ENCODE measurements at places on chromosomes 11 and 22. TPM values are rescaled to one million over a fixed set of nuclear protein-coding genes. Genes with fewer than 3 reads are reported as not detected.
A peak's percentile ranks its signal among the peaks of the same experiment; 100 is the strongest.

Gene FDXACB1
- total RNA-seq: 3.1 TPM

Gene AIFM3
- total RNA-seq: 4.5 TPM

Gene APOBEC3H
- 0.59 TPM for total RNA-seq

Gene MRGPRX4
- not detected for total RNA-seq

DNA sequence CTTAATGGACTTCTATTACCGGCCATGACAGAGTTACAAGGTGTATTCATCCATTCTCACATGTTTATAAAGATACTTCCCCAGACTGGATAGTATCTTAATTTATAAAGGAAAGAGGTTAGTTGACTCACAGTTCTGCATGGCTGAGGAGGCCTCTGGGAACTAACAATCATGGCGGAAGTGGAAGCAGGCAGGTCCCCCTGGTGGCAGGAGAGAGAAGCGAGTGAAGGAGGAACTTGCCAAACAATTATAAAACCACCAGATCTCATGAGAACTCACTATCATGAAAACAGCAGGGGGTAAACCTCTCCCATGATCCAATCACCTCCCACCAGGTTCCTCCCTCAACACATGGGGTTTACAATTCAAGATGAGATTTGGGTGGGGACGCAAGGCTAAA lies 170.0 kb upstream of the PDGFD start:
- peak; percentile 10 for DNase-seq

GRCh38 chr11:94469416-94469815 lies 24.2 kb downstream of the MRE11 start:
- no peak for DNase-seq

DNA sequence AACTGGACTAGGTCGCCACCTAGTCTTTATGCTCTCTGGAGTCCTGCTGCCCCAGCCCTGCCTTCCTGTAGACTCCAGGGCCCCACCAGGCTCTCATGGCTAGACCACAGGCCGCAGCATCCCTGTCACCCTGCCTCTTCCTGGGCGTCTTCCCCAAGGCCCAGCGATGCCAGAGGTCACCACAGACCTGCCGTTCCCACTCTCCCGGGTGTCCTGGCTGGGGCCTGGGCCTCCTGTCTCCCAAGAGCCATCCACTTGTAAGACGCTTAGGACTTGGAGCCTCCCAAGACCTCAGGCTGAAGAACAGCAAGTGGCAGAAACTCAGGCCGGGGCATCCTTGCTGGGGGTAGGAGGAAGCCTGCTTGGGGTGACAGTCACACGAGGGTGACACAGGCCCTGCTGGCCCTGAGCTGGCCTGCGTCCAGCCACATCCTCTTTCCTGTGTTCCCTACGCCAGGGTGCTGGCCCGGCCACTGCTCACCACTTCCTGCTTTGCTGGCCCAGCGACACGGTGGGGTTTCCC lies 2.0 kb upstream of the TCIRG1 start:
- peak; percentile 40 for DNase-seq

DNA sequence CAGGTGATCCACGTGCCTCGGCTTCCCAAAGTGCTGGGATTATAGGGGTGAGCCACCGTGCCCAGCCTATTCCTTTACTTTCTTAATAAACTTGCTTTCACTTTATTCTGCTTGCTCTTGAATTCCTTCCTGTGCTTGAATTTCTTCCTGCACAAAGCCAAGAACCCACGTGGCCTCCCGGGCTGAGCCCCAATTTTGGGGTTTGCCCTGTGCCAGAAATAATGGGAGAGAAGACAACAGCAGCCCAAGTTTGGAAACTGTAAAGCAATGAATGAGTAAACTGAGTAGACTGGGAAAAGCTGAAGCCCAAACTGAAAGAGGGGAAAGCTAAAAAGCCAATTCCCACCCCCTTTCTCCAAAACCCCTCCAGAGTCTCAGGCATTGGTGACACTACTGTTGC lies 136.4 kb downstream of the NECTIN1 start:
- DNase-seq: no peak

GRCh38 chr22:41568811-41569210 lies 8.0 kb downstream of the CSDC2 start:
- DNase-seq: no peak

GRCh38 chr11:46159680-46160079 lies 38.4 kb upstream of the PHF21A start:
- DNase-seq: no peak

- no peak for DNase-seq
Measured at GRCh38 chr22:37892566-37893335, 13.3 kb upstream of the MICALL1 start.

GRCh38 chr11:57815877-57816276 lies 54.3 kb downstream of the CTNND1 start:
- DNase-seq: no peak

GRCh38 chr11:32939866-32940265 lies 47.3 kb downstream of the QSER1 start:
- no peak for DNase-seq

- no peak for DNase-seq
Measured at GRCh38 chr22:17512960-17513359, 50.3 kb upstream of the SLC25A18 start.
